ENCODE measurements at places on chromosomes 4 and X.

DNA sequence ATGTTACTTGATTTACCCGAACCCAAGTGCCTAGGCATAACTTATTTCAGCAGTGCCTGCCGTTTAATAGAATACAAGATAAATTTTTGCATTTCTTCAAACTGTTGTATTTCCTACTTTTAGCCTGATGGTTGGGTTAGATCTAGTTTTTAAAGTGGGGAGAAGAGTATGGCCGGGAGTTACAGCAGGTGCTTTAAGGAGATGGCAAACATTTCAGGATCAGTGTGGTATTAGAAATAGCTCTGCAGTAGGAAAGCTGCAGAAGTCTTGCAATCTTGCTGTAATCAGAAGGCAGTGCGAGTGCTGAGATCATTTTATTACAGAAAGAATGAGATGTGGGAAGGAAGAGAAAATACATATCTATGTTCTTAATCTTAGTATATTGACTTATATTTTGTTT is 977.8 kb upstream of the TENM3 start:
- no peak for DNase-seq

DNA sequence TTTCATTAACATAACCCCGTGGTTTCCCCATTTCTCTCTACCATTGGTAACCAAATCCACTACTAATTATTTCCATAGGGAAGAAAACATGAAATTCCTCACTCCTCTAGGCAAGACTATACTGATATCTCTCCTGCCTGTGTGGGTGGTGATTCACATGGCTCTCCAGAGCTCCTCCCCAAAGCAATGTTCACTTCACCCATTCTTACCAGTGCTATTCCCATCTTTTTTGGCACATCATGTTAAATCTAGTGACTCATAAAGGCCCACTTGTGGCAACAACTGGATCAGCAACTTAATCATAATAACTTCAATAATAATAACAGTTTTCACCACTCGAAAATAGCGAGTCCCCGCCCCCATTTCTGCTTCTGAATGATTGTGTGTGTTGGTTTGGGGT is 6.1 kb upstream of the HCCS start:
- no peak for DNase-seq

- DNase-seq: no peak
Observed at GRCh38 chrX:119552508-119552907, 12.7 kb downstream of the STEEP1 start.

GRCh38 chrX:19731307-19731820 is 156.0 kb downstream of the SH3KBP1 start:
- DNase-seq: no peak

- DNase-seq: no peak
Observed at GRCh38 chr4:108919226-108919893, 156.5 kb upstream of the ETNPPL start.

DNA sequence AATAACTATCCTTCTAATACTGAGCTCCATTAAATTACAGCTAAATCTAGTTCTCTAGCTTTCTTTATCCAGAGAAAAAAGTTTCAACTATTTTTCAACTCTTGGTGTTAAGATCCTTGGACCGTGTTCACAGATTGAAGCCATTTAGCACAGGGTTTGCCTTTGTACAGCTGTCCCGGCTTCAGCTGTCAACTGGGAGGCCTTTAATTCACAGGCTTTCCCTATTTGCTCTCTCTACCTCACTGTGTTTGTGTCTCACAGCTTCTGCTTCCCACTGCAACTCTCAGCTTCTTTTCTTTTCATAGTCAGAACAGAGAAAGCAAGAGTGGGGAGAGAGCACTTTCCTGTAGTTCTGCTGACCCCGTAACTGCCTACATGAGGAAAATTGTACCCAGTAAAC is 76.9 kb upstream of the SMAD1 start:
- no peak for DNase-seq

Data from osteoblast (primary cell).